ENCODE measurements at places on chromosomes 11 and 22.

GRCh38 chr11:2536440-2536989 lies 91.7 kb downstream of the KCNQ1 start:
- DNase-seq, result no peak

GRCh38 chr11:68792400-68792966 lies 41.2 kb upstream of the TESMIN start:
- no peak for DNase-seq

DNA sequence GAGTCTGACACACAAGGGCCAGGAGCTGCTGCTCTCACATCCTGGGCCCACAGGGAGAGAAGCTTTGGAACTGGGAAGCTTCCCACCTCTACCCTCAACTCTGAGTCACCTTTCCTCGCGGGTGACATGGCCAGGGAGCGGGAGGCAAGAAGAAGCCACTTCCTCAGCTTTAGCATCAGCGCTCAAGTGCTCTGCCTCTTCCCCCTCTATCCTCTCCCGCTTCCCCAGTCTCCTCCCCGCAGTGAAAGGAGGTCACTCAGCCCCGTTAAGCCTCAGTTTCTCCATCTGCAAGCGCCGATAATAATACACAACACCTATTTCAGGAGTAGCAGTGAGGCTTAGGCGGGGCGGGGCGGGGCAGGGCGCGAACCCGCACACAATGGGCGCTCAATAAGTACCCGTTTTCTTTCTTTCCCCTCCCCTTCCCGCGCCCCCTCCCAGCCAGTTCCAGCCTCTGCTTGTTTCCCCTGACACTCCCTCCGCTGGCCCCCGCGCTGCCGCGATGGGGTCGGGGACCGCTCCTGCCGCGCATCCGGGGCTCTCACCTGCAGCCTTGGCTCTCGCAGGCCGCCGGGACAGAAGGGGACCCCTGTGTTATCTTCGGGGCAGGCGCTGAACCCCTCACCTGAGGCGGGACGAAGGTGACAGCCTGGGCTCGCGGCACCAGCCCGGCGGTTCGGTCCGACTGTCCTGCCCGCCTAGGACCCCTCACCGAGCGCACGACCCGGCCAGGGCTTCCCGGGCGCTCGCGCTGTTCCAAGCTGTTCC lies 892 bp downstream of the GDPD5 start:
- DNase-seq, result peak; percentile 57

DNA sequence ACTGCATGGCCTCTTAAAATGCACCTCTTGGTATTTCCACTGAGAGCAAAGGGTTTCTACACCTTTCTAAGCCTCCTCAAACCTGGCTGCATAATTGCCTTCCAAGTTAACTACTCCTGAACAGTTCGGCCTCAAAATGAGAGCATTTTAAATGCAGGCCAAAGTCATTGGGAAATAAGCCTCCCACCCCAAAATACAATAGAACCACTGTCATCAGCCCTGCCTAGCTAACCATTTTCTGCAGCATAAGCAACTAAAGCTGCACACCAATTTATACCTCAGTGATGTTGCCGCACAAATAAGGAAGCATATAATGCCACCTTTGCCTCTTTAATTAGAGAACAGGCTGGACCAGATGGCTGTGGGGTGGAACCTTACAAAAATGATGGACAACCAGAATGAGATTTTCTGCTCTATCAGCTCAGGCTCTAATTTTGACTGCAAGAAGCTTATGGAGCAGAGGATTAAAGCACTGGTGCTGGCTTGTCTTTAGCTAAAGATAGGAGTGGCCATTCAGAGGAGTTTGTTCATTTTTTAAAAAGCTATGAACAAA lies 4.3 kb downstream of the TOB2 start:
- no peak for DNase-seq

GRCh38 chr22:27197052-27197451 lies 539.7 kb downstream of the MIAT start:
- no peak for DNase-seq

DNA sequence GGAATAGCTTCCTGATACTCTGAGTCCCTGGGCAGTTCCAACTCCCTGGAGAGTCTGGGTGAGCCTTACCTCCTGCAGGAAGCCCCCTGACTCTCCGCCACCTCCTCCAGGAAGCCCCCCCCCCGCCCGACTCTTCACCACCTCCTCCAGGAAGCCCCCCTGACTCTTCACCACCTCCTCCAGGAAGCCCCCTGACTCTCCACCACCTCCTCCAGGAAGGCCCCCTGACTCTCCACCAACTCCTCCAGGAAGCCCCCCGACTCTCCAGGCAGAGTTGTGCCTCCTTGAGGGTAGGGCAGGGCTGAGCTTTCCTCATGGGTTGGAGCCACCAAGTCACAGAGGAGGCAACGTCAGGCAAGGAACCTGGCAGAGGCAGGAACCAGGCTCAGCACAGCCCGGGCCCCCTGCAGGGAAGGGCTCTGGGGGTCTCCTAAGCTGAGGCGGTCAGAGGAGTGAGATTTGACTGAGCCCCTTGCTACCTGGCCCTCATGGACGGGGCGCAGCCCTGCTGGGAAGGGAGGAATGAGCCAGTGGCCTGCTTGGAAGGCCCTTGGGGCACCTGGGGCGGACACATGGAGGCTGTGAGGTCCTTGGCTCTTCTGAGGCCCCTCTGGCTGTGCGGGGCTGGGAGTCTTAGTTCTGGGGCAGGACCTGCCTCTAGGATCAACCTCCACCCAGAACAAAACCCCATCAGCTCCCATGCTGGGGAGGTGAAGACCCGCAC lies 18.1 kb downstream of the MRGPRG start:
- no peak for DNase-seq

DNA sequence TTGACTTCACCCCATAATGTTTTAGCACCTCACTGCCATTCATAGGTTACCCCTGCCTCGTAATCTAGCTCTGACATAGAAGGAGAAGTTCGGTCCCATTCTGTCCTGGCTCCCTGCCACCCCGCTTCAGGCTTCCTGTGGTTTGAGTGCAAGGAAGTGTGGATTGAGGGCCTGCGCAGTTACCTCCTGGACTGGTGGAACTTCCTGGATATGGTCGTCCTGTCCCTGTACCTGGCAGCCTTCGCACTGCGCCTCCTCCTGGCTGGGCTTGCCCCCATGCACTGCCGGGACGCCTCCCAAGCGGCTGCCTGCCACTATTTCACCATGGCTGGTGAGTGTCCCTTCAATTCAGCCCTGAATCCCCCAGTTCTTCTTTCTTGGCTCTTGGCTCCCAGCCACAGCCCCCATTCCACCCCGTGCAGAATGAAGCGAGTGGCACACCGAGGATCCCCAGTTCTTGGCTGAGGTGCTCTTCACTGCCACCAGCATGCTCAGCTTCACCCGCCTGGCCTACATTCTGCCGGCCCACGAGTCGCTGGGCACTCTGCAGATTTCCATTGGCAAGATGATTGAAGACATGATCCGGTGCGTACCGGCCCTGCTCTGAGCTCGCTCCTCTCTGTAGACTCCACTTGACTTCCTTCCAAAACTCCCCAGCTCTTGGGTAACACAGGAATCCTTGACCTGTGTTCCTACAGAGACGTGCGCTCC lies 15.4 kb downstream of the ART5 start:
- DNase-seq, result peak; percentile 14

GRCh38 chr11:19332476-19332875 lies 91.7 kb upstream of the E2F8 start:
- no peak for DNase-seq

GRCh38 chr22:38135133-38135706 lies 24.7 kb upstream of the BAIAP2L2 start:
- DNase-seq, result peak; percentile 32

- no peak for DNase-seq
Observed at GRCh38 chr22:48332438-48333322, 1495.0 kb downstream of the BRD1 start.

GRCh38 chr11:77191429-77191822 lies 63.4 kb downstream of the MYO7A start:
- no peak for DNase-seq

- DNase-seq, result peak; percentile 64
Observed at GRCh38 chr22:45254789-45255278, 14.1 kb upstream of the KIAA0930 start.

GRCh38 chr11:110296226-110297075 lies at the start of gene RDX:
Gene RDX, minus strand, starts transcription at chr11:110296614. Its CDS starts 16,922 bp downstream, at chr11:110279692.
- peak; percentile 69 for DNase-seq

GRCh38 chr22:42785706-42786499 lies 65.2 kb upstream of the A4GALT start:
- no peak for DNase-seq

DNA sequence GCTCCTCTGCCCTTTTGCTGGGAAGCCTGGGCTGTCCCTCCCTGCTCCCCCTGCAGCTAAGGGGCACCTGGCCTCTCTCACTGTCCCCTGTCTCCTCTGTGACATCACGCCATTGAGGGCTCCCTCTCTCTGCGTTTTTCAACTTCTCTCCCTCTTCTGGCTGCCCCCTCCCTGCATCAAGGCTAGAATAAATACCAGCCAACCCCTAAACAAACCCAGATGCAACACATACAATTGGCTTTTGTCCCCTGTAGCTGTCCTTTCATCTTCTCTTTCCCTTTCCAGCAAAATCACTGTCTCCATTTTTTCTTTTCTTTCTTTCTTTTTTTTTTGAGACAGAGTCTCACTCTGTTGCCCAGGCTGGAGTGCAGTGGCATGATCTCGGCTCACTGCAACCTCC lies 3.3 kb upstream of the MIEF1 start:
- DNase-seq, result no peak

DNA sequence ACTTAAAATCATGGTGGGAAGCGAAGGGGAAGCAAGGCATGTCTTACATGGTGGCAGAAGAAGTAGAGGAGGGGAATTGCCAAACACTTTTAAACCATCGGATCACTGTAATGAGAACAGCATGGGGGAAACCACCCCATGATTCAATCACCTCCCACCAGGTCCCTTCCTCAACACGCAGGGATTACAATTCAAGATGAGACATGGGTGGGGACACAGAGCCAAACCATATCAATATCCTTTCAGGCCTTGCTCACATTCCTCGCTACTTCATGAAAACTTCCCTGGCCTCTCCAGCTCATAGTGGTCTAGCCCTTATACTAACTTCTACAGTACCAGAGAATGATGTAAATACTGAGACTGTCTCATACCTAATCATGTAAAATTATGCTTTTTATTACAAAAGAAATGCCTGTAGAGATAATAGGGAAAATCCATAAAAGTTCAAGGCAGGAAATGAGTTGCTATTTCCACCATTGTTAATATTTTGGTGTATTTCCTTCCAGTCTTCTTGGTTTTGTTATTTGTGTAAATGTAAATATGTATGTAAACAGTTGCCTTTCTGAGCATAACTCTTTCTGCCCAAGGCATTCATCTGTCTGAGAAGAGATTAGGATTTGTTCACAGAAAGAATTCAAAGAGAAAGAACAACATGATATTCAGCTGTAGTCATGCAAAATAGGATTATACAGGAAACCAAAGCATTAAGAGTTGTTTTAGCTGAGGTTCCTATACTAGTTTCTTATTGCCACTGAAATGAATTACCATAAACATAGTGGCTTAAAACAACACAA lies 104.3 kb upstream of the LDLRAD3 start:
- DNase-seq, result no peak

- peak; percentile 66 for DNase-seq
Observed at GRCh38 chr22:46036558-46037408, 59.8 kb upstream of the WNT7B start.

DNA sequence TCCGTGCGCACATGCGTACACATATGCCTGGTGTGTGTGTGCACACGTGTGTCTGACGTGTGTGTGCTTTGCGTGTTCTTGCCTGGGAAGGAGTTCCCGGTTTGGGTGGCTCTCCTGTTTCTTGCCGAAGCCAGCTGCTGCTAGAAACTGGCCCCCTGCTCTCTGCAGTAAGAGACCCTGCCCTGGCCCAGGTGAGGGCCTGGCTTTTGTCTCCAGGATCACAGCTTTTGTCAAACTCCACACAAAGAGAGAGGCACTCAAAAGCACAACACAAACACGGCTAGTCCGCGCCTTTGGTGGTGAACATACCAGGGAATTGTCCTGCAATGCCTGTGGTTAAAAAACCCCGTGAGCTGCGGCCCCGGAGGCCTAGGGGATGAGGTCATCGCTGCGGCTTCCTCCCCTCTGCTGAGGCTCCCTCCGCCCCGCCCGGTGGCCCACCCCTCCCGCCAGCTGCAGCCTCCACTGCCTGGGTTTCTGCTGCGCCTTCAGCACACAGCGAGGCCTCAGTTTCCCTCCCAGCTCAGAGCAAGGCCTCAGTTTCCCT lies 88.9 kb downstream of the KCNQ1 start:
- DNase-seq, result no peak

DNA sequence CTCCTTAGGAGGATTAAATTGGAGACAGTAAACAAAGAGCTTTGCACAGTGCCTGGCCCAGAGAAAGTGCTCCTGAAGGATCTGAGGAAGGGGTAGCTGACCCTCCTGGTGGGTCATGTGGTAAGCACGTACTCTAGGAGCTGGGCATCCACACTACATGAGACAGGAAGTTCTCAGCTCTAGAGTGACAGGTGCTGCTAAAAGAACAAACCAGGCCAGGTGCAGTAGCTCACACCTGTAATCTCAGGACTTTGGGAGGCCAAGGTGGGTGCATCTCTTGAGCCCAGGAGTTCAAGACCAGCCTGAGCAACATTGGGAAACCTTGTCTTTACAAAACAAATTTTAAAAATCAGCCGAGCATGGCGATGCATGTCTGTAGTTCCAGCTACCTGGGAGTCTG lies 13.1 kb downstream of the SLC43A1 start:
- no peak for DNase-seq

DNA sequence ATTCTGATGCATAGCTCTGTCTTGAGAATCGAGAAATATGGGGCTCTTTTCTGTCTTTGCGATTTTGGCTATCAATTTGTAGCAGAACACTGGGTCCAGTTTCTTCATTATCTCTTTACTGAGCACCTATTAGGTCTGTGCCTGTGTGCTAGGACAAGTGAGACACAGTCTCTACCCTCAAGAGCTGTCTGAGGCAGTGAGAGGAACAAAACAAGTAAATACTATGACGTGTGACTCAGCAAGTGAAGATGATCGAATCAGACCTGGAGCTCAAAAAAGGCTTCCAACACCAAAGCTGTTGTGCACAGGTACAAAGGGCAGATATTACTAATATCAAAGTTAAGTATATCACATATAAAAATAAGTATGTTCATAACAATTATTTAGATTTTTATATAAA lies 52.4 kb downstream of the LGR4 start:
- no peak for DNase-seq

- no peak for DNase-seq
Observed at GRCh38 chr22:30596886-30597285, 5.2 kb upstream of the PES1 start.

DNA sequence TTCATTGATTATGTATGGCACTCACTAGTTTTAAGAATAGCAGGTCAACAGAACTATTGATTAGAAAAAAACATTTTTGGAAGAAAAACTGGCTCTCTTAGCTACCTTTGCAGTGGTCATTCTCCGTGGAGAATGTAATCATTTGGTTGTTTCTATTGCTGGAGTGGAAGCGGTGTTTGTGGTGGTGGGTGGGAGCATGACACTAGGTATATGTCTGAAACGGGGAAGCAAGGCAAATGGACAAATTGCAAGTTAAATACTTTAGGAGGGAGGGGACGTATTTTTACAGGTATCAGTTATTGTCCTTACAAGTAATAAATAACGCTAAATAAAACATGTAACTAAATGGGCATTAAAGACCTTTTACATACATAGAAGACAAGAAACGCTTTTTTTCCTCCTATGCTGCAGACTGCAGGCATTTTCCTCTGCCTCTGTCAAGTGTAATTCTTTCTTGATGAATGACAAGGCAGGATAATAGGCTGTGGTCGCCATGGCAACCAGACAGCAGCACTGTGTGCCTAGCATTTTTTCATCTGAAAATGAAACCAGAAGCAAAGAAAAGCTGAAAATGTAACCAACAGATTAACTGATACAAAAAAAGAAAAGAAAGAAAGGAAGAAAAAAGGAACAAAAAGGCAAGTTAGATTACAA lies 46.2 kb downstream of the BLID start:
- peak; percentile 10 for DNase-seq
